GDM1 (cell line): ENCODE measurements at places on chromosomes 5 and 9.

DNA sequence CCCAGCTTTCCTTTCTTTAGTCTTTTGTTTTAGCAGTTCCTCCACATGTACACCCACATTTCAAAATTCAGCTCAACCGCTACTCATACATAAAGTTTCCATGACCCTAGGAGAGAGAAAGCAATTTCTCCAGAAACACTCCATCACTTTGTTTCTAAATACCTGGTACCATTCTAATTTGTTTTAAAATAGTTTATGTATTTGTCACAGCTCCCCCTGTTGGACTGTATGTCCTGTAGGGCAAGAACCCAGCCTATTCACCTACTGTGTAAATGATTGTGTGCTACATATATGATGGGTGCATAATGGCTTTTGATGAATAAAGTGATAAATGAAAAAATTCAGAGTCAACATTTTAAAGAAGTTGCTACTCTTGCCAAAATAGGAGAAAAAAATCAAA, 139.1 kb downstream of the COX7C start:
- no peak for DNase-seq

GRCh38 chr5:7418276-7418675, 22.3 kb downstream of the ADCY2 start:
- DNase-seq: no peak

DNA sequence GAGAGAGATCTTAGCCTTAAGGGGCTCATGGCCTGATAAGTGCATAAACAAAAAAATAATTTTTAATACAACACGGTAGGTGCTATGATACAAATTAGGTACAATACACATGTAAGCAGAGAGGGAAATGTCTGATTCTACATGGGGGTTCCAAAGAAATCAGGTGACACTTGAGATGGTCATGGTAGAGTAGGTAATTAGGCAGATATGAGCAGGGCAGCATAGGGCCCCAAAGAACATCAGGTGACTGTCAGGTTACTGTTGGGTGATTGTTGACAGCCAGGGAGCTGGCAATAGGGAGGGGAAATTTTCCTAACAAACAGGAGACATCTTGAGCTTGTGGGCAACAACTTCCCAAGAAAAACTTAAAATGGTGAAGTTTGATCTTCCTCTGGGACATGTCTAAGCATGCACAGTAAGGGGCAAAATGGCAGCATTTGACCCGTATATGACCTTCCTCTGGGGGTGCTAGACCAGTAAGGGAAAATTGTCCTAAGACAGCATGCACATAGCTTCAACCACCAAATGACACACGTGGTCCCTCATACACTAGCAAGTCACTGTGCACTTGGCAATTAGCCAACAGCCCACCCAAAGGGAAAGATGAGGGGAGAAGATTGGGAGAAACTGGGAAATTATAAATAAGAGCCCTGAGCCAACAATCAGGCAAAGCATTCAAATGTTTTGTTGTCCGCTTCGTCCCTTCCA, 37.3 kb upstream of the TENT4A start:
- no peak for DNase-seq

GRCh38 chr5:76715736-76716455, at the start of gene F2R:
F2R (plus strand) TSS chr5:76716126; CDS start chr5:76716308, 182 bp downstream.
- DNase-seq: peak; percentile 66
